ENCODE measurements at places on chromosomes 1 and 21.

- no peak for DNase-seq
Observed at GRCh38 chr1:117795792-117796191, 133.6 kb downstream of the GDAP2 start.

- DNase-seq: no peak
Observed at GRCh38 chr1:81406292-81406999, 394.3 kb upstream of the ADGRL2 start.

- no peak for DNase-seq
Observed at GRCh38 chr1:61400131-61400770, 317.9 kb downstream of the NFIA start.

DNA sequence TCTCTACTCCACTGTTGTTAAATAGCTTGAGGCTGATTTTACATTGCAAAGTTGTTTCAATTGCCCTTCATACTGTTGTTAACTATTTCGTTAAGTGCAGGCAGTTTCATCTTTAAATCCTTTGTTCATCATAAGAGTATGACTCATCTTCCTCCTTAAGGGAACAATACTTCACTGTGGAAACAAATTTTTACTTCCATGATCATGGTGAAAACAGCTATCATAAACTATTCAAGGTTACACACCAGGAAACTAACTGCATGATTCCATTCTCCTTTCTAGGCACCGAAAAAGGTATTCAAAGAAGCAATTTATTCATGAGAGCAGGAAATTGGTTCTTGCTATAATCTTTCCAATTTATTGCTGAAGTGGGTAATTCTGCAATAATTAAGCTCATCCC, 593.2 kb downstream of the LRRIQ3 start:
- DNase-seq: no peak

GRCh38 chr1:172827301-172827700, 168.4 kb downstream of the FASLG start:
- DNase-seq: no peak

DNA sequence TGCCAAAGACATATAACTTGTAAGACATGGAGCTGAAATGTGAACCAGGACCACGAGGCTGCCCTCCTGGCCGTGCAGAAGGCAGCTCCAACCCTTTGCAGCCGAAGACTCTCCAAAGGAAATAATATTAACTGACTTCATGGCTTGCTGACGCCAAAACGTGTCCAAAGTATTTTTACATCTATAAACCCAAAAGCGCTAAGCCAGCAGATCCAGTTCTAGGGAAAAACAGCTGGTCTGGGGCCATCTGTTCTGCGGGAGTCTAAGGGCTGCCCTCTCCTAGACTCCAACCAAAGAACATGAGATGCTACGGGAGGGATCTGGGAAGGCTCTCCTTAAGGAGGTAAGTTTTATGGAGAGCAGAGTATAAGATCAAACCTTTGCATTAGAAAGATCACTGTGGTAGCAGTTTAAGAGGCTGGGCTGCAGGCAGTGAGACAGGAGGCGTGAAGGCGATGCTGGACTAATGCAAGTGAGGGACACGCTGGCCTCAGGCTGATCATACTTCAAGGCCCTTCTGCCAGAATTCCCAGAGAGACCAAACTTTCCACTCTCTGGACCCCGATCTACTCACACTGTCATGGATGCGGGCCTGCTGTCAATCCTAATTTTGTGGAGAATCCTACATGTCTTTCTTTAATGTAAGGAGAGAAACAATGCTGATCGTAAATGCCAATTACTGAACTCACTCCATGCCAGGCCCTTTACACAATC, 1.2 kb downstream of the TMEM53 start:
- no peak for DNase-seq

- no peak for DNase-seq
Observed at GRCh38 chr1:17907999-17908398, 152.9 kb downstream of the ACTL8 start.

DNA sequence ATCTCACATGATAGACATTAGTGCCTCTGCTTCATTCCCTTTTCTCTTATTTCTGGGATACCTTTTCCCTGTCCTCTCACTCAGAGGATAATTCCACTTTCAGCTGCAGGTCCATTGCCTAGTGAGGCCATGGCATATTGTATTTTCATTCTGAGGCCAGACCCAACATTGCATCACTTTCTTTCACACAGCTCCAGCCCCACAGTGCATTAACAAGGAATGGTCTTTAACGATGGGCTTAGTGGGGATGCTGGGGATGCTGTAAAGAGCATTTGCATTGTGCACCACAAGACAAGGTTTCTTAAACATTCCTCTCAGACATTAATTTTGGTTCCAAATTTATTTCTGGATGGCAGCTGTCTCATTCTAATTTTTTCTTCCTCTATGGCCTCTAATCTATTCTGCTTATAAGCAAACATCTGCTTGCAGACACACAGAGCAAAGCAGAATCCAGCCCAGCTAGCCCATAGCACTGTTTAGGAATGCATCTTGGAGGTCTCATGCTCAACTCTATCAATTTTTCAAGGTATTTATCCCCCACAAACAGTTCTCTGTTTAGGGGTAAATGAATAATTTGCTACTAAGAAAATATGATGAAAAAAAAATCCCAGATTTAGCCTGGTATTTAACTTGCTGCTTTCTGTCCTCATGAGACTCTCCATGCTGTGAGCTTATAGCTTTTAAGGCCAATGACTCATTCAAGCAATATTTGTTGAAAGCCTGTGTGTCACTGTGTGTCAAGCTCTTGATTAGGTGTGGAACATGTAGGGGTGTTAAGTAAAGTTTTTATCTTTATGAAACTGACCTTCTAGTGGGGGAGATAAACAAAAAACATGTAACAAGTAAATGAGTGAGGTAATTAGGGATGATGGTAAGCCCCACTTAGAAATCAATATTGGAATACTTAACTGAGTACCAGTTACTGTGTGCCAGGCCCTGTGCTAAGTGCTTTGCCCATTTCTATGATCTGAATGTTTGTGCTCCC, 44.5 kb upstream of the CCDC190 start:
- no peak for DNase-seq

DNA sequence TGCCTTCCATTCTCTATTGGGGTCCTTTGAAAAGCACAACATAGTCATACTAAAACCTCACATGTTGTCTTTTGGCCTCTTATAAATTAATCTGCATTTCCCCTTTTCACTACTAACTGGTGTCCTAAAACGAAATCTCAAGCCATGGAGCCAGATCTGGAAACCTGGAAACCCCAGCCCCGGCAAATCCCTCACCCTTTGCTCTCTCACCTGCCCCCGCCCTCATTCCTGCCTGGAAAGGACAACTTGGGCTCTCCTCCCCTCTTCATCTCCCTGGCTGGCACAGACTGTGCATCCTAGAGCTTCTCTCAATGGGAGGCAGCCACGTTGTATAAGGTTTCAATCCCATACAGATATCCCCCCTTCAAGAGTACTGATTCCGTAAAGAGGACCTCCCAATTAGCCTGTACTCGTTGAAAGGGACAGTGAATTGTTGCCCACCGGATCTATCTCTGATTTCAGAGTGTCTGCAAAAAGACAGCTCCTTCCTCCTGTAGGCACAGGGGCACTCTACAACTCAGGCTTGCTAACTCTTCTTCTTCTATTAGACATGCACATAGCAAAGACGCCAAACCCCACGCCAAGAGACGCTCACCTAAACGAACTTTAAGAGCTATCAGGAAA, 1.4 kb downstream of the DUSP10 start:
- no peak for DNase-seq

DNA sequence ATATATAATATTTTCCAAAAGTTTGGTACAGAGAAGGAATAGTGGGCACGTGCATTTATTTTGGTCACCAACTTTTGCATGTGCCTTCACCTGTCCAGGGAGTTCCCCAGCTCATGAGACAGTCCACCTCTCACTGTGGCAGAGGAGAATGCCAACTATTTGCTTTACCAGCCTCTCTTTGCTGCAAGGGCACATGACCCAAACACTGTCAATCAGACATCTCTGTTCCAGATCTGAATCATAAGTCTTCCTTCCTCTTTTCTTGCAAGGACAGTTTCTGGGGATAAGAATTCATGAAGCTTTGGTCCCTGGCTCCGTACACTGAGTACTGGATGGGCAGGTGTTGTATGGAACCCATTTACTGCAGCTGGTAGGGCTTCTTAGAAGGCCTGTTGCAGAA, 38.6 kb downstream of the C1orf87 start:
- no peak for DNase-seq

GRCh38 chr1:234980645-234981396, 147.8 kb downstream of the TOMM20 start:
- peak; percentile 55 for DNase-seq

GRCh38 chr21:34085129-34085528, 11.8 kb downstream of the MRPS6 start:
- DNase-seq: no peak

DNA sequence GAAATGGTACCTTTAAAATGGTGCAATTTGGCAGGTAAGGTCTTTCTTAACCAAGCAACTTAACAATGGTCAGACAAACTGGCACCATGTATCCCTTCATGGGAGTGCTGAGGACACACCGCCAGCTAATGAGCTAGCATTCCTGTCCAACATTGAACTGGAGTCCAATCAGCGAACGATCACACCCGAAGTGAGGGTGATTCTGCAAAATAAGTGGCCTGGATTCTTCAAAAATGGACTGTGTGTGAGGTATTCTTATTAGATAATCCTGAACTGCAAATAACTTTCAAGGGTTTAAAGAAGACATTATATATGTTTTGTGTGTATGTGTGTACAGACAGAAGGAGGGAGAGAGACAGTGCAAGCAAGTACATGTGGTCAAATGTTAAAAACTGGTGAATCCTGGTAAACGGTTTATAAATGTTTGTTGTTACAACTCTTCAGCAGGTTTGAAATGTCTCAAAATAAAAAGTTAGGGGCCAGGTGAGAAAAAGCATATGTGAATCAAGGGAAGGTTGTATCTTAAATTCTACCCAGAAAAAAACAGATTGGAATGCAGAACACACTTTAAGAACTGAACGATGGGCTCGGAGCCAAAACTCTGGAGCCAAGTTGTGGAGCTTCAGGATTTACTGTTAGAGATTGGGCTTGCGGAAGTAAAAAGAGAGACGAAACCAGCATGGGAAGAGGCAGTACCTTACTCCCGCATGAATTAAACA, 20.9 kb downstream of the GADD45A start:
- DNase-seq: no peak

- no peak for DNase-seq
Observed at GRCh38 chr1:50047916-50048694, 24.4 kb upstream of the AGBL4 start.

DNA sequence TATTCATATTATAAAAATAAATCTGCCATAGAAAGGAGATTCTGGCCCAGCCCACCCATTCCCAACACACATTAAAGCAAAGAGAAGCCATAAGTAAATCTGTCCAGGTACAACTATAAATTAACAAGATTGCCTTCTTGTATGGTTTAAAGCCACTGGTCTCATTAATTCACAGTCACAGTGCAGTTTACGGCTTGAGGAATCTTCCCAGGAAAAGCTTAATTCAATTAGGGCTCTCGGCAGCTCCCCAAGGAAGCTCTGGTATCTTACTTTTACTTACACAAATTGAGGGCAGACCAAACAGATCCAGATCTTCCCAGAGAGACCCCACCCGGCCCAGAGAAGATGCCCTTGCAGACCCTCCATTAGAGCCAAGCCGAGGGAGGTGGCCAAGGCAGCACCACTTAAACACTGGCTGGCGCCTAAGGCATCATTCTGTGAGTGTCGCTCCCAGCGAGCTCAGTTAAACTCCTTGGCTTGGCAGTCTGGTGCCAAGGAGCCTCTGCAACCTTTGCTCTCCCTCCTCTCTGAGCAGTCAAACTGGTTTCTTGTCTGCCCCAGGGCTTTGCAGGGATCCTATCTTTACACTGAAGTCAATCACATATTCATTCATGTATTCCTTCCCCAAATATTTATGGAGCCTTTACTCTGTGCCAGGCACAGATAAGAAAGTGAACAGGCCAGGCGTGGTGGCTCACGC, 10.7 kb downstream of the SLC9A1 start:
- DNase-seq: no peak

DNA sequence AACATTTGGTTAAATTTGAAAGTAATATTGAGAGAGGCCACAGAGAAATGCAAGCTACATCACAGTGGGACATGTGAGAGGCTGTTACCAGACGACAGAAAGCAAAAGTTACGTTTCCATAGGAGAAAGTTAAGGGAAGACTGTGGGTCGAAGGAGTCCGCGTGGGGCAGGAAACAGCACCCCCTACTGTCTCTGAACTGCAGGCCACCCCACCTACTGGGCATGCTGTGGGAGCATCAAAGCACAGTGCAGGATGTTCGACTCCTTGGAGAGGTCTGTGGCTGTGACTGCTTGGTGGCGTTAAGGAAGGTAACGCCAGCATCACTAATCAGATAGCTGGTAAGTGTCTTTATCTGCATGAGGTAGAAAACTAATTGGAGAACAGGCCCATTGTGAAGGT, 123.9 kb downstream of the PTBP2 start:
- DNase-seq: peak; percentile 11

GRCh38 chr1:88472298-88472697, 211.8 kb upstream of the PKN2 start:
- DNase-seq: no peak

- DNase-seq: no peak
Observed at GRCh38 chr1:203120325-203121153, 7.0 kb upstream of the ADORA1 start.

GRCh38 chr1:15799928-15800835, 7.3 kb downstream of the UQCRHL start:
- DNase-seq: no peak

GRCh38 chr21:44686000-44686781, 4.2 kb upstream of the KRTAP12-1 start:
- DNase-seq: no peak

- no peak for DNase-seq
Observed at GRCh38 chr1:241536304-241536703, 4.1 kb downstream of the KMO start.

- no peak for DNase-seq
Observed at GRCh38 chr1:190479516-190479915, 1.9 kb upstream of the BRINP3 start.

- no peak for DNase-seq
Observed at GRCh38 chr1:226466296-226466695, 58.4 kb upstream of the PARP1 start.

DNA sequence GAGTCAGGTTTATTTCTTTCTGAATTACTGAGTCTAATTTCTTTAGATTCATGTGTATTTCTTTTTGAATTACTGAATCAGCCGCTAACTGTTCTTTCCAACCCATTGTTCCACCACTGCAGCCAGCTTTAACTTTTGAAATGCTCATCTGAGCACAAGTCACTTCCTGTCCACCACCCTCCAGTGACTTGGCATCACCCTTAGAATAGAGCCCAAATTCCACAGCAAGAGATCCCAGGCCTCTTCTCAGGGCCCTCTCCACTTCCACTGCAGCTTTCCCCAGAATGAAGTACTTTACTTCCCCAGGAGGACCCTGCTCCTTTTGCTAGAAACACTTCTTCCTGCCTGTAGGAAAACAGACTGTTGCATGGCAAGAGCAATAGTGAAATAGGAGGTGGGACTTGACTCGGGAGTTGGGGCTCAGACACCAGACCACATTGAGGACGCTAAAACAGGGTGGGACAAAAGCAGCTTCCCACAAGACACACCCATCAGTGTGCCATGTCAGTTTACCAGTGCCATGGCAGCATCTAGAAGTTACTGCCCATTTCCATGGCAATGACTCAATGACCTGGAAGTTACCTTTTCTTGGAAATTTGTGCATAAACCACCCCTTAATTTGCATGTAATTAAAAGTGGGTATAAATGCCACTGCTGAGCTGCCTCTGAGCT, 56.5 kb upstream of the ADAR start:
- DNase-seq: no peak

GRCh38 chr1:87279536-87279875, 49.2 kb upstream of the LMO4 start:
- DNase-seq: no peak

GRCh38 chr1:243657793-243658192, 192.2 kb downstream of the AKT3 start:
- no peak for DNase-seq

- DNase-seq: no peak
Observed at GRCh38 chr1:5729636-5730145, 262.5 kb downstream of the NPHP4 start.

GRCh38 chr21:42687796-42688195, 34.4 kb downstream of the PDE9A start:
- no peak for DNase-seq
